Foreskin melanocyte (primary cell): ENCODE measurements at places on chromosomes 4 and X.

DNA sequence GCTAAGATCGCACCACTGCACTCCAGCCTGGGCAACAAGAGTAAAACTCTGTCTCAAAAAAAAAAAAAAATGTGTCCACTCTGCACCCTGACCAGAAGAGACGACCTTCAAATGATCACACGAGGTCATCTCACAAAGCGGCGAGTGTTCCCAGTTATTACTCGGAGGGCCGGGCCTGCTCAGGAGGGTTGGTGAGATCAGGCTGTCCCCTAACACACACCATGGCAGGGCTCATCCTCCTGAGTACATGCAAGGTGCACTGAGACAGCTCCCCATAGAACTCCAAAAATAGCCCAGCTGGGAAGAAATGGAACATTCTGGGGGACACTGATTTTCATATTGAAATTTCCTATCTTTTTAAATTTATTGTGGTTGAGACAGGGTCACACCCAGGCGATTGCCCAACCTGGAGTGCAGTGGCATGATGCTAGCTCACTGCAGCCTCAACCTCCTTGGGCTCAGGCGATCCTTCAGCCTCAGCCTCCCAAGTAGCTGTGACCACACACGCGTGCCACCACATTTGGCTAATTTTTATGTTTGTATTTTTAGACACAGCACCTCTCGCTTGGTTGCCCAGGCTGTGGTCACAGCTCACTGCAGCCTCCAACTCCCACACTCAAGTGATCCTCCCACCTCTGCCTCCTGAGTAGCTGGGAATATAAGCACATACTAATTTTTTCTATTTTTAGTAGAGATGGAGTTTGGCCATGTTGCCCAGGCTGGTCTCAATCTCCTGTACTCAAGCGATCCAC lies 51.5 kb downstream of the DHRSX start:
- DNase-seq, result no peak

GRCh38 chr4:25524663-25525062 lies 131.0 kb upstream of the SLC34A2 start:
- peak; percentile 78 for DNase-seq

DNA sequence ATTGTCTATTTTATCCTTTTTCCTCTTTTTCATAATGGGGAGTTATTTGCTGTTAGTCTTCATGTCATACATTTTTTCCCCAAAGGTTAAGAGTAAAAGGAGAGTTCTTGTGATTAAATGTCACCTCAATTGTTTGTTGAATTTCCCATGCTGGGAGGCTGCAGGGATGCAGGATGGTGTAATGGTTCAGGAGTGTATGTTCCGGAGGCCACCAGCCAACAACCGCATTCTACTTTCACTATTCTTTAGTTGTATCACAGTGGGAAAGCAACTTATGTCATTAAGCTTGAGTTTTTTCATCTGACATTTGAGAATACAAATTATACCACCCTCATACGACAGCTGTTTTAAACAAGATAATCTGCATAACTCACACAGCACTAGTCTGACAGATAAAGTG lies 15.4 kb downstream of the AFP start:
- no peak for DNase-seq

- no peak for DNase-seq
These were observed 1889.4 kb downstream of the C4orf33 start for GRCh38 chr4:130985371-130985770.

- DNase-seq, result no peak
These were observed 84.6 kb upstream of the IRF2 start for GRCh38 chr4:184558996-184559395.

DNA sequence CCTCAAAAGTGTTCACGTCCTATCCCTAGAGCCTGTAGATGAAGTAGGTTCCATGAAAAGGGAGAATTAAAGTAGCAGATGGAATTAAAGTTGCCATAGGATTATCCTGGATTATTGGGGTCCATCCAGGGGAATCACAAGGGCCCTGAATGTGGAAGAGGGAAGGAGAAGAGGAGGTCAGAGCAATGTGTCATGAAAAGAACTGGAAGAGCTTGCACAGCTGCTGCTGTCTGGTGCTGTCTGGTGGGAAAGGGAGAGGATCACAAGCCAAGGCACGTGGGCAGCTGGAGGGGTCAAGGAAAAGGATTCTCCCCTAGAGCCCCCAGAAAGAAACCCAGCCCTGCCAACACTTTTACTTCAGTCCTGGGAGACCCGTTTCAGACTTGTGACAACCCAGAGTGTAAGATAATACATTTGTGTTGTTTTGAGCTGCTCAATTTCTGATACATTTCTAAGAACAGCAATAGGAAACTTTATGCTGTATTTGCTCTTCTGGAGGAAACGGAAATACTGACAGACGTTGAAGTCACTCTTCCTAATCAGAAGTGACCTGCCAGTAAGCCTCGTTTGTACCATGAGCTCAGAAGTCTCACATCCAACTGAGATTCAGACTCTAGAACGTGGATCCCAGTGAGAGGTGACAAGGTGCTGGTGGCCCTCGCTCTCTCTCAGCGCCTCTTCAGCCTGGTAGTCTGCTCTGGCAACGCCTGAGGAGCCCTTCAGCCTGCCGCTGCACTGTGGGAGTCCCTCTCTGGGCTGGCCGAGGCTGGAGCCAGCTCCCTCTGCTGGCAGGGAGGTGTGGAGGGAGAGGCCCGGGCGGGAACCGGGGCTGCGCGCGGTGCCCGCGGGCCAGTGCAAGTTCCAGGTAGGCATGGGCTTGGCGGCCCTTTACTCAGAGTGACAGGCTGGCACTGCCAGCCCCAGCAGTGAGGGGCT lies 34.7 kb upstream of the ENPP6 start:
- DNase-seq, result no peak

DNA sequence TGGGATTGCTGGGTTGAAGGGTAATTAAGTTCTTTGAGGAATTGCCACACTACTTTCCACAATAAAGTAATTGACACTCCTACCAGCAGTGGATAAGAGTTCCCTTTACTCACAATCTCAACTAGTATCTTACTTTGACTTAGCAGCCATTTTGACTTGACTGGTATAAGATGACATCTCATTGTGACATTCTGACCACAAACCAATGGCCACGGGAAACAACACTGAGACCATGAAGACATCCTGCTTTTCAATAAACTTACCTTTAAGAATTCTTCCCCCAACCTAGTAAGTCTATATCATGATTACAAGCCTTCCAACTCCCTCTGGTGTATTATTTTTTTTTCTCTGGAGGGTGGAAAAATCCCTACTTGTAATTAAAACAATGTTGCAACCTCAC lies 66.9 kb upstream of the WDR1 start:
- no peak for DNase-seq

GRCh38 chrX:38627683-38628082 lies 66.3 kb downstream of the TSPAN7 start:
- peak; percentile 19 for DNase-seq

- peak; percentile 42 for DNase-seq
These were observed 14.6 kb upstream of the ZNF630 start for GRCh38 chrX:48086082-48086481.

DNA sequence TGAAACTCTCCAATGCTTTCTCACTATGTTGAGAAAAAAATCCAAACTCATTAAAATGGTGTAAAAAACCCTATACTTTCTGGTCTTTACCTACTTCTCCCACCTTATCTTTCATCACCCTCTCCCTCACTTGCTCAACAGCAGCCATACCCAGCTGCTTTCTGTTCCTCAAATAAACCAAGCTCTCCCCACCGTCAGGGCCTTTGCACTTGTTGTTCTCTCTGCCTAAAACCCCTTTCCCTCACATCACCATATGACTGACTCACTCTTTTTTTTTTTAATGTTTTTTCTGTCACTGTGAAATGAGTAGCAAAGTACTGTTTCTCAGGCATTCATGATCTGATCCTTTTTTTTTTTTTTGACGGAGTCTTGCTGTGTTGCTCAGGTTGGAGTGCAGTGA lies 122.3 kb upstream of the TMEM164 start:
- no peak for DNase-seq

- no peak for DNase-seq
These were observed 97.7 kb downstream of the ARHGAP10 start for GRCh38 chr4:147829401-147830101.

- DNase-seq, result peak; percentile 82
These were observed 2.8 kb upstream of the PCDH7 start for GRCh38 chr4:30717208-30718020.

GRCh38 chr4:39426728-39427127 lies 20.0 kb downstream of the KLB start:
- DNase-seq, result no peak

- no peak for DNase-seq
These were observed 1.6 kb downstream of the MAOA start for GRCh38 chrX:43657671-43658070.

DNA sequence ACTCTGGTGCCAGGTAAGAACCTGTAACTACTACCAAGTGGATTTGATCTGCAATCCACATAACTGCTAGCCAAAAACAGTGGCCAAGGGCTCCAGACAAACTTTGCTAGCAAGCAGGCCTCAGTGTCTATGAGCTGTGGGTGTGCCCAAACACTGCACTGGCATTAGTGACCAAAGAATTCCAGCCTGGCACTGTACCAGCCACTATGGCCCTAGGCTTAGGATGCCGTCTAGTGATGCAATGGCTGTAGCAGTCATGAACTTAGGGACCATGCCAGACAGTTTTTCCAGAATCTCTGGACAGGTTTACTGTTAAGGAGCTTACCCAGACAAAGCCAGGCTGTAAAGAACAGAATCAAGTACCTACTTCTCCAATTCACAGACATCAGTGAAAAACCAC lies 33.7 kb upstream of the PRR27 start:
- no peak for DNase-seq

GRCh38 chr4:41572516-41572915 lies 34.6 kb downstream of the LIMCH1 start:
- no peak for DNase-seq

DNA sequence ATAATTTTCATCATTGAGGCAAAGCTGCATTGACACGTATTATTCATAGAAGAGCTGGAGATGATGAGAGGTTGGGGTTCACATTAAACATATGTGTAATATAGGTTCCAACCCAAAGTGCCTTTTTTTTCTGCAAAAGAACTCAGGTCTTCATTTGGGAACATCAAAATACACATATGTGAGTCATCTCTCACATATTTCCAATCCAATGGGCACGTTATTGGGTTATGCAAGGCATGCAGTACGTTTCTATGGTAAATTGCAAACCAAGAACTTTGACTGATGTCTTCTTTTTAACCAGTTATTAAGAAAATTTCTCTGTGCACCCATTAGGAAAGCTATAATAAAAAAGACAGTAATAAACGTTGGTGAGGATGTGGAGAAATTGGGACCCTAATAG lies 150.3 kb upstream of the FAM9B start:
- DNase-seq, result no peak

- no peak for DNase-seq
These were observed 278.6 kb upstream of the DIPK2B start for GRCh38 chrX:45479196-45479834.

DNA sequence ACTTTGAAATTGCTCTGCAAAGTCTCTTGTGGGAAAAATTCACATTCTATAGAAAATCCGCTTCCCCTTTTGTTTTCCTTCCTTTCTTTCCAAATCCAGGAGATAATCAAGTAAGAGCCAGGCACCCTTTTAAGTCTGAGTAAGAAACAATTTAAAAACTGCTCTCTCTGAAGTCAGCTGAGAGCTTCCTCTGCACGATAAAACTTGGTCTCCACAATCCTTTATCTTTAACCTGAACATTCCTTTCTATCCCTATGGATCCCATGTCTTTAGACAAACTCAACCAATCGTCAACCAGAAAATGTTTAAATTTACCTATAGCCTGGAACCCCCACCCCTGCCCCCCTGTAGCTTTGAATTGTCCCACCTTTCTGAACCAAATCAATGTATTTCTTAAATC lies 1723.6 kb upstream of the AGA start:
- DNase-seq, result no peak

DNA sequence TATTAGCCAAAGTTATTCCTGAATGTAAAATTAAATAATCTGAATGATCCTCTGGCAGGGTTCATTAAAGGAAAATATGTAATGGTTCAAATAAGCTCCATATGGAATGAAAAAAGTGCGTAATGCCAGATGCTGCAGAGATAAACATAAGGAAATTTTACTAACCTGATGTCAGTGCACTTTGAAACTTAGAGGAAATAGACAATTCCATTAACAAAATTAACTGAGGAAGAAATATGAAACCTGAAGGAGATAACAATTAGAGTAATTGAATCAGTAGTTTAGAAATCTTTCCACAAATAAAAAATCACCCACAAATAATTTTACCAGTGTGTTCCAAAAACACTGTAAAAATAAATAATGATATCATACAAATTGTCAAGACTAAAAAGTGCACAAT lies 387.5 kb downstream of the GRIA2 start:
- no peak for DNase-seq

GRCh38 chr4:17587094-17587822 lies 10.3 kb downstream of the LAP3 start:
- peak; percentile 70 for DNase-seq

GRCh38 chr4:137678796-137679195 lies 146.5 kb upstream of the PCDH18 start:
- no peak for DNase-seq

DNA sequence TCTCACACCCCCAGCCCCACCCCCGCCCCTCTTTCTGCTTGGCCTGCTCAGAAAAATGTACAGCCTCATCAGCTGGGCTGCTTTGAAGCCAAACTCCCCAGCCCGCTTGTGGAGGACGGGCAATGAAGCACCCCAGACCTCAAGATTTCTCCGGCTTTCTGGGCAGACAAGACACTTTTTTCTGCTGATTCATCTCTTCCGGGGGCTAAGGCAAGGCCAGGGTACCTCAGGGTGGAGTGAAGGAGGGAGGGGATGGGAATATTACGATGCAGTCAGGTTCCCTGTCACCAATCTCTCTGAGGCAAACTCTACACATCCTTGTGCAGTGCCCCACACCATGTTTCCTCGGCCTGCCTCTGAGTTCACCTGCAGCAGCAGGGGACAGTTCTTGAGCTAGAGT lies 66.9 kb upstream of the ATP6AP2 start:
- no peak for DNase-seq

- DNase-seq, result no peak
These were observed 144.9 kb downstream of the ENOX2 start for GRCh38 chrX:130758072-130758471.
